ENCODE measurements at places on chromosomes 2 and 18.

DNA sequence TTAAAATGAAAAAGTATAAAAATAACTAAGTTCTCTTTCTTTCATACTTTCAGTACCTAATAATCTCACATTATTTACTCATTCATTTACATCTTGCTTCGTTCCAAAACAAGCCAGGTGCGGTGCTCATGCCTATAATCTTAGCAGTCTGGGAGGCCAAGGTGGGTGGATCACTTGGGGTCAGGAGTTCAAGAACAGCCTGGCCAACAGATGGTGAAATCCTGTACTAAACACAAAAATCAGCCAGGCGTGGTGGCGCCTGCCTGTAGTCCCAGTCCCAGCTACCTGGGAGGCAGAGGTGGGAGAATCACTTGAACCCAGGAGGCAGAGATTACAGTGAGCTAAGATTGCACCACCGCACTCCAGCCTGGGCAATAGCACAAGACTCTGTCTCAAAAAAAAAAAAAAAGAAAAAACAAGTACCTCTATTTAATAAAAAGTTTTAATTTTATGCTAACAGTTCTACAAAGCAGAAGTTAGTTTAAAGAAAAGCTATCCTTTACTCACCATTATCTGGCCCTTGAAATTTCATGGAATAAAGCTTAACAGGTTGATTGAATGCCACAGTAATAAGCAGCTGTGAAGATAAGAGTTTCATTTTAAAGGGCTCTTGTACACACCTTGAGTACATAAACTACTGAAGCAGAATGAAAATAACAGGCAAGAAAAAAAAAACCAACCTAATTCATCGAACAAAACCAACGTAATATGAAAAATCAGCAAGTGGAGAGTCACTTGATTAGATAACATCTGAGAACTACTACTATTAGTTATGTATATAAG lies 22.5 kb downstream of the TXNL1 start:
- no peak for DNase-seq

DNA sequence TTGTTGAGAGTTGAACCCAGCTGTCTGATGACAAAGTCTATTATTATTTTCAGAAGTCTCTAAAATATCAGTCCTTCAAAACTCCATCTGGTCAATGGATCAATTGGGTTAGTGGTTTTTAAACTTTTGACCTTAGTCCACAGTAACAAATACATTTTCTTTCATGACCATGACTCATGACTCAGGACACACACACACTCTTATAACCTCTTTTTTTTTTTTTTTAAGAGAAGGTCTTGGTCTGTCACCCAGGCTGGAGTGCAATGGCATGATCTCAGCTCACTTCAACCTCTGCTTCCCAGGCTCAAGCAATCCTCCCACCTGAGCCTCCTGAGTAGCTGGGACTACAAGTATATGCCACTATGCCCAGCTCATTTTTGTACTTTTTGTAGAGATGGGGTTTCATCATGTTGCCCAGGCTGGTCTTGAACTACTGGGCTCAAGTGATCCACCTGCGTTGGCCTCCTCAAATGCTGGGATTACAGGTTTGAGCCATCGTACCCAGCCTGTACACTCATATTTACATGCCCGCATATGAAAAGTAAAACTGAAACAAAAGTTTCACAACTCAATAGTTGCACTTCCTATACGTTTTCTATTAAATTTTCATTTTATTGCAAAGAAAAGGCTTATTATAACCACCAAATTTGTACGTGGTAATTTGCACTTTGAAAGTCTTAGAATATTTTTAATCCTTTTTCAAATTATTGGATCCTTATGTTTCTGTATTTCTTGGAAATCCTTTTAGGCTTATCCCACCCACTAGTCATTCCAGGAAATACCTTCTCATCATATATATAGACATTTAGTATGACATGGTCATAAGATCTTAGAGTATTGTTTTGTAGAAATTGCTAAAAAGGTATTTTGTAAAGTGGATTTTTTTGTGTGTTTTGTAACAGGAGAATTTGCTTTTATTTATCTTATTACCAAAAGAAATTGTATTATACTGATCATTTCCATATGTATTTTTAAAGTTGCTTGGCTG lies 199.0 kb downstream of the LPIN1 start:
- DNase-seq: no peak

GRCh38 chr2:239177325-239177724 lies 223.5 kb downstream of the HDAC4 start:
- DNase-seq: no peak

GRCh38 chr18:23503038-23503962 lies at the start of gene RMC1:
Gene RMC1 (plus strand): TSS chr18:23503511. CDS start chr18:23503619, 108 bp downstream.
- DNase-seq: peak; percentile 98

GRCh38 chr18:79983793-79984192 lies 4.6 kb downstream of the TXNL4A start:
- DNase-seq: no peak

GRCh38 chr2:28093768-28094167 lies 203.2 kb downstream of the BABAM2 start:
- no peak for DNase-seq

DNA sequence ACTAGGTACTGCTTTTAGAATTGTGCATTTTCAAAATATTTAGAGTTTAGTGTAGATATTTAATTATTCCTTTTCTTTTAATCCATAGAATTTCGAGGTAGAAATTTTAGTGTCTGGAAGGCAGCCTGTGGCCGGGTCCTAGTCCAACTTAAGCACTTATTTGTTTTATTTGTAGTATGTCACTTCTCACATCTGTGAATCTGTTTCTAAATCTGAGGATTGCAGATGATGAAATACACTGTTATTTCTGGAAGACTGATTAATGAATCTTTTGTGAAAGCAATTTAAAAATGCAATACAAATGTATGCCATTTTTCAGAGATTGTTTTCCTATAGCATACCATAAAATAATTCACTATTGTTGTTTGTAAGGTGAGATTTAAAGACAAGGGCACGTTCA lies 483.9 kb upstream of the TRIB2 start:
- DNase-seq: no peak

- DNase-seq: no peak
These were observed 6.7 kb downstream of the ARHGEF4 start for GRCh38 chr2:130843321-130843985.

GRCh38 chr2:123035541-123035940 lies 989.5 kb upstream of the CNTNAP5 start:
- DNase-seq: no peak

DNA sequence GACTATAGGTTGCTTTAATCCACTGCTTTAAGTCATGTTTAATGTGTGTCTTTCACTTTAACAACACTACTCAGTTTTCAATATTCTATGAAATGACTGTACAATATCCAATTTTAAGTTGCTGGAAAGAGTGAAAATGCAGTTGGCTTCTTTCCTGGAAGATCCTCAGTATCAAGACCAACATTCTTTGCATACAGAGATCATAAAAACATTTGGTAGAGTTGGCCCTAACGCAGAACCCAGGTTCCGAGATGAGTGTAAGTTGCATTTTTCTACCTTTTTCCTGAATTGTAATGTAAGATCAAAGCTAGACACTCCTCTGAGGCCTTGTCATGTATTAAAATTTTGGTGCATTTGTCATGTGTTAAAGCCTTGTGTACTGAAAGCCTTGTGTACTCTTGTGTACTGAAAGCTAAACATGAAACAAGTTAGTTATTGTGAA lies 42.9 kb upstream of the TNFRSF11A start:
- DNase-seq: no peak

- no peak for DNase-seq
These were observed 2.3 kb downstream of the PER2 start for GRCh38 chr2:238286095-238286494.

- no peak for DNase-seq
These were observed 308.7 kb downstream of the LPIN1 start for GRCh38 chr2:12054956-12055618.

DNA sequence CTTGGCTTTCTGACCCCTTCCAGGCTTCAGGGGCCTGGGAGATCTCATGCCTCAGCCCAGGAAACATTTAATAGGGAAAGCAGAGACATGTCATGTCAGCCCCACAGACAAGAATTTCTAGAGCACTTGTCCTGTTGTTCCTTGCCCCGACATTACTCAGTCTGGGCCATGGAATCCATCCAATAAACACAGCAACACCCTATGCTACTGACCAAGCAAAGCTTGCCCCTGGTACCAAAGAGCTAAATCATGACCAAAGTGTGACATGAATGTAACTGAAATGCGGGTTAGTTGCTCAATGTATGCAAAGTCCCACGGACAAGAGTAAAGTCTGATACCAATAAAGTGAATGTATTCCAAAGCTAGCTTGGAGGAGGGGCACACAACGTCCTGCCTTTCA lies 35.1 kb downstream of the EHD3 start:
- no peak for DNase-seq

DNA sequence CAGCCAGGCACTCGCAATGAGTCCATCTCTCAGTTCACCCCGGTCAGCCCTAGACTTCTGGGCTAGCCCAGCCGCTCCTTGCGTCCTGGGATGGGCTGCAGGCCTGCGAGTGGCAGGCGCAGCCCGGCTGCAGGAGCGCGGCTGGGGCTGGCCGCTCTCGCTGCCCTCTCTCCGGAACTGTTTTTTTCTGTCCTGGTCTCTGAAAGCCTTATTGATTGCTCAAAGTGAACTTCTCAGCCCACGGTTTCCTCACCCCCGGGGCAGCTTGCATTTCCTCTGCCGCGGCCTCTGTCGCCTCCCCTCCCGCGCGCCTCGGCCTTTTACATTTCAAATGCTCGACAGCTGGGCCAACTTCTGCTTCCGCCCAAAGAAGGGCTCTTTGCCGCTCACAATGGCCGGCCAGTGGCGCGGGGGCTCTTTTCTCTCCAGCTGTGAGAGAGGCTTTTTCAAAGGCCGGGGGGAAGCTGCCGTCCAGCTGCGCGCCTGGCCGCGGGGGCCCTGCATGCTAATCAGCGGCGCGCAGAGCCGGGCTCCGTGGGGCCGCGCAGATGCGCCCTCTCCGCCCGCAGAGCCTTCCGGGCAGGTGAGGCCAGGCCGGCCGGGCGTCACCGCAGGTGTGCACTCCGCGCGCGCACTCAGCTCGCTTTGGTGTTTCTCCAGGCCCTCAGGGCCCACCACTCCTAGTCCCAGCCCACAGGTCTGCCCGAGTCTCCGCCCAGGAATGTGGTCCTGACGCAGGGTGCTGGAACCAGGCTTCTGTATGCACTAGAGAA lies 513.8 kb downstream of the RNF144A start:
- DNase-seq: no peak

- DNase-seq: no peak
These were observed 198.4 kb upstream of the NT5C1B start for GRCh38 chr2:18787726-18788125.

GRCh38 chr2:31522786-31523185 lies 58.0 kb downstream of the SRD5A2 start:
- DNase-seq: no peak

GRCh38 chr2:9187620-9188214 lies 18.9 kb upstream of the ASAP2 start:
- DNase-seq: no peak

DNA sequence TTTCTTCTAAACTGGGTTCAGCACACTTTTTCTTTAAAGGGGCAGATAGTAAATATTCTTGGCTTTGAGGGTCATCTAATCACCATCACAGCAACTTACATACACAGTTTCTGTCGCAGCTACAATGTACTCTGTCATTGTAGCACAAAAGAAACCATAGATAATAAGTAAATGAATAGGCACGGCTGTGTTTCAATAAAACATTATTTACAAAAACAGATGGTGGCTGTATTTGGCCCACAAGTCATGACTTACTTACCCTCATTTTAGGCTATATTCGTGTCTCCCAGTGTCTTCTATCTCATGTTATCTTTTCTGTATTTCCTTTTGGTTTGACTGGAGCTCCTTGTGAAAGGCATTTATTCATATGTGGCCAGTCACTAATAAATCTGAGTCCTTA lies 168.3 kb downstream of the MAP2 start:
- DNase-seq: no peak

DNA sequence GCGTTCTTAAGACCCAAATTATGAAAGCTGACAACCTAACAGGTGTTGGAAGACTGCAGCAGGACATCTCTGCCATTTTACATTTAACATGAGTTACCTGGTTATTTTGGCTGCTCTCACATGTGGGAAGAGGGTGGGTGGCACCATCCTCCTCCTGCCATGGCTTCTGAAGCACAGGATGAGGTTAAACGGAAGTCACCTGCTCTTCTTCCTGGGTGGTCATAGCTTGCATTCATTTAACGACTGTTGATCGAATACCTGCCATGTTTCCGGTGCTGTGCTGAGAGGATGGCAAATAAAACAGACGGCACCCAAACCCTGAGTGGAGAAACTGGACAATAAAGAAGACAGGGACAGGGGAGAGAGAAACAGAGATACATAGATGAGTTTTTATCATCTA lies 118.0 kb downstream of the RHBDD1 start:
- no peak for DNase-seq
